CMK (cell line): ENCODE measurements at places on chromosomes 1 and 21.
A peak's percentile ranks its signal among the peaks of the same experiment; 100 is the strongest.

- DNase-seq = no peak
Measured at GRCh38 chr1:222750651-222751050, 13.6 kb downstream of the FAM177B start.

- no peak for DNase-seq
Measured at GRCh38 chr1:187685333-187685732, 856.6 kb downstream of the PLA2G4A start.

DNA sequence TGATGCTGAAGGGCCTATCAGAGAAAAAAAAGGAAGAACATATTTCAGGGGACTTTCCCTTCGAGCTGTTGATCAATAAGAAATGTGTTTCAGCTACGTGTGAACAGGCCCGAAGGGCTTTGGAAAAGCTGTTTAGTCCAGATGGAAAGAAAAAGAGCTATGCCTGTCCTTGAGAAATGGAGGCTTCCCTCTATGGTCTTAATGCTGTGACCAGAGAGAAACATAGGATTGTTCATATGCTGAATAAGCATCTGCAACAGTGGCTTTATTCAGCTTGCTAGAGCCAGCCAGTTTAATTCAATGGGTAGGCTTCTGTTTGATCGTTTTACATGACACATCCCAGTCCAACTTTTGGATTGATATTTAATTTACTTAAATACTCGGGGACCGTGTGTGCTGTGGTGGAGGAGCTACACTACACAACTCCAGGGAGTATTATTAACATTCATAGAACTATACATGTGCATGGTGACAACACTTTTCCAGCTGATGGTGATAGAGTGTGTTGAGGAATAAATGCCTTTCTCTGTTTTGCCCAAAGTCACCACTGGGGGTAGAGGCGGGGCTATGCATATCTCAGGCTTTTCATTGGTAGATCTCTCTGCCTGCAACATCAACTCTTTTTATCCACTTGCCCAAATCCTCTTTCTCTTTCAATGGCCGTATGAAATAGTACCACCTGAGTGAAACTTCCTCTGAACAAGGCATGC is 106.7 kb upstream of the C8B start:
- DNase-seq = no peak

DNA sequence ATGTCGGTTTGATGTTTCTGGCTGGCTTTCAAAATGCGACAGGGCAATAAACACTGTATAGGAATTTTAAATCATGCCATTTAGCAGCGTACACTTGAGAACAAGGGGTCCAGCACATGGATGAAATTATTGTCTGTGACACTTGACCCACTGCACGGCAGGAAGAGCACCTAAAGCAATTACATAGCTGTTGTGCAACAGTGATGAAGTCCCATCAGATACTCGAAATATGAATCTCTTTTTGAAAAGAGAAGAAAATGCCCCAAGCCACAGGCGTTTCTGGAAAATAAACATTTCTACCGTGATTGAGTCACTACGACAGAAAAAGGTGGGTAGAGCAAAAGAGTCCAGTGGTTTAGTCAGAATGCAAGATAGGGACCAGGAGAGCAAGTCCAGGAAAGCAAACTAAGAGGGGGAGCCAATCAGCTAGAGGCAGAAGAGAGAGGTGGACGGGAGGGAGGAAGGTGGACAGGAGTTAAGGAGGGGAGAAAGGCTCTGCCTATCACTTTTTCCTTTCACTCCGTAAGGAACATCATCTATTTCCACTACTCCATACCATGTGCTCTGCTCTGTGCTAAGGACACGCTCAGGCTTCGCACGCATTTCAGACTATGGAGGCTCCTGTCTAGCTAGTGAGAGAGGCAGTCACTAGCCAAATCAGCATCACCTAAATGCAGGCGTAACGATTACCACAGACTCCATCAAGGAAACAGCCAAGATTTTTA is 6.4 kb downstream of the DSCAM start:
- no peak for DNase-seq

- DNase-seq = no peak
Measured at GRCh38 chr1:65026235-65026634, 59.9 kb upstream of the JAK1 start.

DNA sequence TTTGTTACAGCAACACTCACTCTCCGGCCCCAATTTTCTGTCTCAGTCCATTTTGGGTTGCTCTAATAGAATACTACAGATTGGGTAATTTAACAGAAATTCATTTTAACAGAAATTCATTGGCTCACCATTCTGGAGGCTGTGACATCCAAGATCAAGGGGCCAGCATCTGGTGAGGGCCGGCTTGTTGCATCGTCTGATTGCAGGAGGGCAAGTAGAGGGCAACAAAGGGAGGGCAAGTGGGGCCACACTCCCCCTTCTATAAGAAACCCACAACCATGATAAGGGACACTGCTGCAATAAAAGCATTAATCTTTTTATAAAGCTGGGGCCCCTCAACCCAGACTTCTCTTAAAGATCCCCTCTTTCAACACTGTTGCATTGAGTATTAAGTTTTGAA is 260.1 kb upstream of the TMPRSS15 start:
- DNase-seq = no peak

DNA sequence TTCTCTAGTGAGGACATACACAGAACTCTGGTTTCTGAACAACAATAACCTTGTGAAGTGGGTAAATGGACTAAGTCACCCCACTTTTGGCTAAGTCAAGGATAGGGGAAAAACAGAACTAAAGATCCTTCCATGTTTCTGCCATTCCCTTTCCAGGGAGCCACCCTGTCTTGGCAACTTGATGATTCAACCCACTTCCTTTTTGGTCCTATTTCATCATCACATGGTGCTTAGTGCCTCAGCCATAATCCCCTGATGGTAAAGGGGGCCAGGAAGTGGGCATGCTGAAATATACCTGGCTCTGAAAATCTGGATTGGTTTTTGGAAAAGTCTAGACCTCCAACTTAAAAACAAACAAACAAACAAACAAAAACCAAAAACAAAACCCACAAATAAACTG is 206.4 kb upstream of the FOXD3 start:
- DNase-seq = no peak

- DNase-seq = no peak
Measured at GRCh38 chr1:14662116-14662515, 63.6 kb downstream of the KAZN start.

DNA sequence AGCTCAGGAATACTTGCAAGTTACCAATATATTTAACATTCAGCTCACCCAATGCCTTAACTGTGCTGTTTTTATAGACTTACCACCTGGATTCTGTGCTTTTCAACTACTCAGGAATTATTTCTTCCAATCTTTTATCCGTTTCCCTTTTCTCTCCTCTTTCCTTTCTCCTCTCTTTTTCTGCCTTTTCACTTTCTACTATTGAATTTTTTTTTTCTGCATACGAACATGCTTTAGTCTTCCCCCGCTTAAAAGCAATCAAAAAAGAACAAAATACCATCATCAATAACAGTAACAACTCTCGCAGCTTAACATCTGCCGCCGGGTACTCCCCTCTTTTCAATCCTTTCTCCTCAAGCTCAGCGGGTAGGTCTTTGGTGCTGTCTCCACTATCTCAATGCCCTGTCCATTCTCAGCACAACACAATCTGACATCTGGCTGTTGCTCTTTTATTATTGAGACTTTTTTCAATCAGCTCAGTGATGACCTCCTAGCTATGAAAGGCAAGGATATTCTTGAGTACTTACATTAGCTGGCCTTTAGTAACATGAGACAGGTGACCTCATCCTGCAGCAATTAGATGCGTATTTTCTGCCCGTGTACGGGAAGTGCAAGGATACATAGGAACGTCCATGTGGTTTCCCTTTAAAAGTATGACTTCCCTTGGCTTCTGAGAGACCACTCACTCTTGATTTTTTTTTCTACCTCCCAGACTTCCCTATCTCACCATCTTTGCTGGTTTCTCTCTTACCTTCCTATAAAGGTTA is 40.2 kb upstream of the SIPA1L2 start:
- no peak for DNase-seq

DNA sequence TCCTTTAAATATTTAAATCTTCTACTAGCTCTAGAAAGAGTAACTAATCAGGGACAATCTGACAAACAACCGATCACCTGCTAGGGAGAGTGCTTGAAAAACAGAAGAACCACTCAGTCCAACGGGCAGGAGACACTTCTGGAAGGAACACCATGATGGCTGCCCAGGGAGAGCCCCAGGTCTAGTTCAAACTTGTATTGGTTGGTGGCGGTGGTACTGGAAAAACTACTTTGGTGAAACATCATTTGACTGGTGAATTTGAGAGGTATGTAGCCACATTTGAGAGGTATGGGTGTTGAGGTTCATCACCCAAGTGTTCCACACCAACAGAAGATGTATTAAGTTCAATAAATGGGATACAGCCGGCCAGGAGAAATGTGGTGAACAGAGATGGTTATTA is 4.8 kb upstream of the WDR47 start:
- DNase-seq = no peak

GRCh38 chr1:178986204-178986603 is 39.5 kb upstream of the FAM20B start:
- no peak for DNase-seq

DNA sequence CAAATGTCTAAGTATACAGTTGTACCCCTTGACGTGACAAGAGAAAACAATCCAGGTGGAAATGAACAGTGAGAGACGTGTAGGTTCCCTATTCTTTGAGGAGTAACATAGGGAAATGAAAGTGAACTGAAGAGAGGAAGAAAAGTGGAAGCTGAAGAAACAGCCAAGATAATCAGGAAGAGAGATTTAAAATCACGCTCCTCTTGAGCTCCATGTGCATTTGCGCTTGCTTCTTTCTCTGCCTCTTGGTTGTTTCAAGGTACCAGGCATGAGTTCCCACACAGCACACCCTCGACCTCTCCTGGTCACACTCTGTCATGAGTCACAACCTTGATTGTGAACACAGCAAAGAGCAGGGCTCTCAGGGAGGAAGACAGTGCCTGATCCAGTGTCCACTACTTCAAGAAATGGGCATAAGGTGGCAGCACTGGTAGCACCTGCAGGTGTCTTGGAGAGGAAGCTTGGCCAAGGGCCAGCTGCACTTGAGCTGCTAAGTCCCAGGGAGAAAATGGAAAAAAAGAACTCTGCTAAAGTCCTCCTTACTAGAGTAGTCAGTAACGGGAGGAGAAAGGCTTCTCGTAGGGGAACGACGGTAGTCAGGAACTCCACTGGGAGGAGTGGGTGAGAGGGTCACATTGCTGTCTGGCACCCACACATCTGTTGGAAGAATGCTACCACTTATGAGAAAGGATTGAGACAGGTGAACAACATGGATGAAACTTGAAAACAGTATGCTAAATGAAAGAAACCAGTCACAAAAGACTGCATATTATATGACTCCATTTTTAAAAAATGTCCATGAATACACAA is 18.3 kb upstream of the ARID1A start:
- DNase-seq = peak; percentile 75

DNA sequence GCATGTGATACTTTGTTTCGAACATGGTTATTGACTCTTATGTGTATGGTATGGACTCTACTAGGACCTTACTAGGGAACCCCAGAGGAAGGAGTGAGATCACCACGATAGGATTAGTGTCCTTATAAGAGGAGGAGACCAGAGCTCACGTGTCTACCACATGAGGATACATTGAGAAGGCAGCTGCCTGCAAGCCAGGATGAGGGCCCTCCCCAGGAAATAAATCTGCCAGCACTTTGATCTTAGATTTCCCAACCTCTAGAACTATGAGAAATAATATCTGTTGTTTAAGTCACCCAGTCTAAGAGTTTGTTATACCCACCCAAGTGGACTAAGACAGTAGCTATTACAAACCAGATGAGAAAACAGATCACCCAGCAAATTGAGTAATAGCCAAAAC is 559.3 kb upstream of the USP24 start:
- no peak for DNase-seq

DNA sequence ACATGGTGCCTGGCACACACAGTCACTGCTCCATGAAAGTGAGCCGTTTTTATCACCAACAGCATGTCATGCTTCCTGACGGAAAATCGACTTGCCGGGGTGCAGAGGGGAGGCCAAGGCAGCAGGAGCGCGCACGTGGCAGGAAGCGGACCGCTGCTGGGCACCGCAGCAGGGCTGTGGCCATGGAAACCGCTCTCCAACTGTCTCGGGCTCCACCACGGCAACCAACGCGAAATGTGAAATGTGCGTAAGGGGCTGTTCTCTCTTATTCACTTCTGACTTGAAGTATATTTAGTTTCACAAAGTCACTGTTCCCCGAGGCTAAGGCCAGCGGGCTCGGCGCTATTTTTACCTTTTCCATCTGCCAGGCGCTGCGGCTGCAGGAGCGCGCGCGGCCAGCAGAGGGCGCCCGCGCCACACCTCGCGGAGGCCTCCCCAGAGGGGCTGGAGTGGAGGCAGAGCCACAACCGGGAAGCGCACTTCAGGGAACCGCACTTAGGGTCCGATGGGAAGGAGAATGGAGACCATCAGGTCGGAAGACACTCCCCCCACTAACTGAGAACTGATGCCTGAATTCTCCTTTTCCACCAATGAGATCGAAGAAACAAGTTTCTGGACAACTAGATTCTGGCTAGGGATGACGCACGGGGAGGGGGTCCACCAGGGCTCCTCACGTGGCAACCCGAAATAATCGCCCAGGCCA is 19.7 kb downstream of the RCC2 start:
- DNase-seq = no peak

GRCh38 chr21:35981514-35982070 is 78.7 kb downstream of the SETD4 start:
- DNase-seq = no peak

- no peak for DNase-seq
Measured at GRCh38 chr1:206684478-206685333, at the start of gene MAPKAPK2. Gene MAPKAPK2, plus strand, starts transcription at chr1:206684905. Its CDS starts 325 bp downstream, at chr1:206685230.

GRCh38 chr1:22627331-22627730 is 9.1 kb upstream of the C1QA start:
- no peak for DNase-seq

DNA sequence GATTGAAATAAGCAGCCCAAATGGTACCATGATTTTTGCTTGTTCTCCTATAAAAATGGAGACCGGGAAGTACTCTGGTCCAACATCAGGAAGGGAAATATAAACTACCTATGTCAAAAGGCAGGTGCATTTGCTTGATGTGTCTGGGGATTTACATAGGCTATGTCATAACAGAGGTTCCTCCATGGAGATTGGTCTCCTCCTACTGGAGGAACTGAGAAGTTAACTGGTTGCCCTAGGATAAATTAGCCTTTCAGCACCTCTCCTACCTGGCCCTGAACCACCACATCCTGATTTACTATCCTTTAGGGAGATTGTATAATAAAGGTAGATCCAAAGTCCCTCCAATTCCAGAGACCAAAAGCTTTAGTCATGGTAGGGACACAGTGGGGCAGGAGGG is 1109.3 kb upstream of the B3GALT2 start:
- no peak for DNase-seq

DNA sequence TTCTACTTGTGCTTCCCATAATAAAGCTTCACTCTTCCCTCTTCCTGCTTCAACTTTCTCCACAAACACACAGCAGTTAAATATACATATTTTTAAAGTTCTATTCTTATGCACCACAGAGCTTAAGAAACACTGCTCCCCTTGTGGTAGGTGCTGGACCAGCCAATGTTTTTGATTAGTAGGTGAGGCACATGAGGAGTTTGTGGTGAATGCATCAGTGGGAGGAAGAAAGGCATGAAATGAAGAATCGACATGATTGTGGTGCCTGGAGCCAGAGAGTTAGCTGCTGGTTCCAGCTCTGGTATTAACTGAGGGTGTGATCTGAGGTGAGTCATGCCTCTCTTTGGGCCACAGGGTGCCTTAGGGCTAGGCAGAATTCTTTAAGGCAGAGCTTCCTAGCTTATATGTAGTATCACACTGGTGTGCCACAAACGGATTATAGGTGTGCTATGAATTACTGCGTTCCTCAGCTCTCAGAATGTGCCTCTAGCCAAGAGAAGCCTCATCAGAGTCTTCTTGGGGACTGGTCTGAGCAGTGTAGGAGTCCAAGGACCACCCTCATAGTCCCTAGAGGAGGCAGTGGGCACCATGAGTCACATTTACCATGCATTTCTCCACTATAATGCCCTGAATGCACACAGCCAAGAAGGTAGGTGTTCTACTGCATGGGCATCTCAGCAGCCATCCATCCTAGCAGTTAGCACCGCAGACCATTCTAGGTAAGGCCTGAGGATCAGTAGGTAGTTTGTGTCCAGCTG is 97.4 kb upstream of the SGIP1 start:
- DNase-seq = no peak
